ENCODE measurements at places on chromosomes 5 and 9.

DNA sequence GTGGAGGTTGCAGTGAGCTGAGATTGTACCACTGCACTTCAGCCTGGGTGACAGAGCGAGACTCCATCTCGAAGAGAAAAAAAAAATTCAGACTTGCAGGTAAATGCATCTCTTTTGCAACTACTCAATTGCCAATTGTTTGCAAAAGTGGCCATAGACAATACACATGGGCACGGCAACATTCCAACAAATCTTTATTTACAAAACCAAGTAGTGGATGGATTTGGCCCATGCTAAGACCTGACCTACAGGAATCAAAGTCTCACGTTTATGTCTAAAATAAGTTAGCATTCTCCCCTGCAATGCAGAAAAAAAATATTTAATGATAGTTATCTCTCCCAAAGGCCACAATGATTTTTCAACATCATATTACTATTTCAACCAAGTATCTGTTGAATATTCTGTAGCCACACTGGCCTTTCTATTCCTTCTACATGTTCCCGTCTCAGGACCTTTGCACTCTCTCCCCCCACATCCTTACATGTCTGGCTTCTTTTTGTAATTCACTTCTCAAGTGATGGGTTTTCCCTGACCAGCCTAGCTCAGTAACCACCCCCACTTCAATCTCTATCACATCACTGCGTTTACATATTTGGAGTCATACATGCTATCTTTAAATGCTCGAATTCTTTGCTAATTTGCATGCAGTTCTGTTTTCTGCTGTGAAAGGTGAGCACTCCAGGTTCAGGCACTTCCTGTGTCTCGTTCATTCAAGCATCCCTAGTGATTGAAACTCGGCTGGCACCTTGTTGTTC is 54.2 kb downstream of the FNBP1 start:
- DNase-seq: no peak

DNA sequence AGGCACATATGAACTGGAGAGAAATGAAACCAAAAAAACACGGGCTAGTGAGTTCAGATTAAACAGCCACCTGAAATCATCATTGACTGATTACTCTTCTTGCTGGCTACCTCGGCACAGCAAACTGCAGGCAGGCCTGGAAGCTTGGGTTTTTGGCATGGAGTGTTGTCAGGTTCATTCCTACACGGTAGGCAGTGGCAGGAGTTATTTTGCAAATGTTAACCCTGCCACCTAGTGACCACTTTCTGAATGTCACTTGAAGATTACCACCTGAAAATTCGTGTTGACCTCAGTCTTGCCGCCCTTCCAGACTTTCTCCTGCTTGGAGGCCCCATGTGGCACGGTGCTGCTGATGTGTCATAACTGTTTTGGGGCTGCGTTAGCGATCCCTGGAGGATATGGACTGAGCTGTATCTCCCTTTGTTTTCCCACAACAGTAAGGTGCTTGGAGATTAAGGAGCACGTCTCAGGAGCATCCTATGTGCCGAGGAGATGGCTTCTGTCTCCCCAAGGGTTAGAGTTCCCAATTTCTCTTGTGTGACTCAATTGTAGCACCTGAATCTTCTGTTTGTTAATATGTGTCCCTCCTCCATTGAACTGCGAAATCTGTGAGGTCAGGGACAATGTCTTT is 12.7 kb upstream of the CD180 start:
- peak; percentile 53 for DNase-seq

GRCh38 chr5:72687288-72687687 is 129.2 kb upstream of the TNPO1 start:
- no peak for DNase-seq

- no peak for DNase-seq
Measured at GRCh38 chr5:50921366-50922133, 255.1 kb downstream of the PARP8 start.

GRCh38 chr9:21320465-21320864 is 14.7 kb downstream of the KLHL9 start:
- DNase-seq: no peak
